ENCODE measurements at places on chromosomes 5 and 9. TPM values are rescaled to one million over a fixed set of nuclear protein-coding genes. Genes with fewer than 3 reads are reported as not detected.

DNA sequence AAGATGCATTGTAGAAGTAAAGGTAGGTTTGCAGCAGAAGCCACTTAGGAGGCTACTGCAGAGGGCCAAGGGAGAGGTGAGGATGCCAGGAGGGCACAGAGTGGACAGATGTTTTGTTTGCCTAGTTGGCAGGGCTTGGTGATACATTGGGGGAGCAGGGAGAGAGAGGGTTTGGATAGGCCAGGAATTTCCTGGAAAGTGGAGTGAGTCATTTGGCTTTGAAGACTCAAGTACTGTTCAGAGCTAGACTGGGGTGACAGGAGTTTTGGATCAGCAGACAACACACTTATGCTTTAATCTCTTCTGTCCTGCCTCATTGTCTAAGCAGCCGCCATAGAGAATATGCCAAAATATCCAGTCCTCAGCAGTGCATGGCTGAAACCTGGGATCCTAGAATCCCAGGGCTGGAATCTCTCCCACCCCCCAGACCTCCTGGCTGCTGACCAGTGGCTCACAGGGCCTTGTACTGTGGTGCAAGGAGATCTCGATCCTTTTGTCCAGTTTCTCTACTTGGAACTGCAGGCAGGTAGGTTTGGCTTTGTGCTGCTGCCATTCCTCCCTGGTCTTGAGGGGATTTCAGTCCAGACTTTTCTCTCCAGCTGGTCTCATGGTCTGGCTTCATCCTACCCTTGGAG is 11.0 kb downstream of the TMEM268 start:
- peak; percentile 14 for DNase-seq

GRCh38 chr5:149475777-149476176 is 75.5 kb downstream of the CSNK1A1 start:
- no peak for DNase-seq

Gene PCA3
- polyA plus RNA-seq, result not detected

Gene AK6
- 86.6 TPM for polyA plus RNA-seq

DNA sequence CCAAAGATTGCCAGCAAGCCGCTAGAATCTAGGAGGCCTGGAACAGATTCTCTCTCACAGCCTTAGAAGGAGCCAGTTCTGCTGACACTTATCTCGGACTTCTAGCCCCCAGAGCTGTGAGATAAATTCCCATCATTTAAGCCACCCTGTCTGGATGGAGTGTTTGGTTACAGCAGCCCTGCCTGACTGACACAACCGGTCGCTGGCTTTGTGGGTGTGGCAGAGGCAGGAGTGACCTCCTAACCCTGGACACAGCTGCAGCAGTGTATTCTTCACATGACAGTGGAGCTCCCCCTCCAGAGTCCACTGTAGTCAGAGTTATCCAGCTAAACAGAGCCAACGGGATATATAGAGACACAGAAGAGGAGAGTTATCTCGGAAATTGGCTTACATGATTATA is 21.2 kb upstream of the IL17B start:
- DNase-seq, result no peak

- DNase-seq, result peak; percentile 13
Measured at GRCh38 chr9:95516734-95517558, at the start of gene PTCH1. PTCH1 (minus strand) TSS chr9:95516971.

Gene MCIDAS
- polyA plus RNA-seq, result 1.7 TPM

Data from A549 (cell line).